Activated CD8-positive, alpha-beta T cell treated with anti-CD3 and anti-CD28 coated beads, Interleukin-2, amount 10 ng/mL, durations not matched to agents 7 days and 5 days (primary cell): ENCODE measurements at places on chromosomes 1 and 21. TPM values are rescaled to one million over a fixed set of nuclear protein-coding genes. Genes with fewer than 3 reads are reported as not detected.

TRIM17 gene
- total RNA-seq: 2.8 TPM

- DNase-seq: no peak
Observed at GRCh38 chr1:55700359-55701130, 485.4 kb upstream of the USP24 start.

C1orf185 gene
- not detected for total RNA-seq

HSPB7 gene
- not detected for total RNA-seq

LCE3E gene
- total RNA-seq: not detected

GRCh38 chr21:31629972-31630711 lies 29.4 kb upstream of the SOD1 start:
- no peak for DNase-seq

GRCh38 chr1:156198831-156199349 lies 5.0 kb downstream of the SLC25A44 start:
- DNase-seq: no peak

DNA sequence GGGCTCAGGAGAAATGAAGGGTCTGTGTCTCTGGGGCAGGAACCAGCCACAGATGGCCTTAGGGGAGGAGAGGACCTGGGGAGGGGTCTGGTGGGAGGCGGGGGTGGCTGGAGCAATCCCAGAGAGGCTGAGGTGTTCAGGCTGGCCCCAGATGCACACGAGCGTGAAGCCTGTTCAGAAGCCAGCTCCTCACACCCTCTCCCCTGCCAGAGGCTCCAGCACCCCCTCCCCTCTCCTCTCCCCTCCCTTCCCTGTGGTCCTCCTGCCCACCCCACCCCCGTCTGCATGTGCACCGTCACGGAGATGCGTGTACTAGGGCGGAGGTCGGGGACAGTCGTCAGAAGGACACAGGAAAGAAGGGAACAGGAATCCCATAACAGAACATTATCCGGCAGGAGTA lies 115.0 kb upstream of the COL6A1 start:
- no peak for DNase-seq
